ENCODE measurements at places on chromosomes 4 and X.

DNA sequence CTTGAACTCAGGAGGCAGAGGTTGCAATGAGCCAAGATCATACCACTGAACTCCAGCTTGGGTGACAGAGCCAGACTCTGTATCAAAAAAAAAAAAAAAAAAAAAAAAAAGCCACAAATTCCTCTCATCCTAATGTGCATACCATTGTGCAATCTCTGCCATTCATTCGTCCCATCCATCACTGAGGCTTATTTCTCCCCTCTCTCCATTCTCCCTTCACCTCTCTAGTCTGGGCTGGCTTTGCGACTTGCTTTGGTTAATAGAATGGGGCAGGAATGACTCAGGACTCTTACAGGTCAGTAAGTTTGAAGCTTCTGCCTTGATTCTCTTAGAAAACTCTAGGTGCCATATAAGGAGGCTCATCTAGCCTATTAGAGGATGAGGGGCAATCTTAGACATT, 60.3 kb upstream of the DDX3X start:
- peak; percentile 69 for DNase-seq

- DNase-seq, result no peak
Observed at GRCh38 chrX:42128020-42128419, 204.7 kb upstream of the CASK start.

DNA sequence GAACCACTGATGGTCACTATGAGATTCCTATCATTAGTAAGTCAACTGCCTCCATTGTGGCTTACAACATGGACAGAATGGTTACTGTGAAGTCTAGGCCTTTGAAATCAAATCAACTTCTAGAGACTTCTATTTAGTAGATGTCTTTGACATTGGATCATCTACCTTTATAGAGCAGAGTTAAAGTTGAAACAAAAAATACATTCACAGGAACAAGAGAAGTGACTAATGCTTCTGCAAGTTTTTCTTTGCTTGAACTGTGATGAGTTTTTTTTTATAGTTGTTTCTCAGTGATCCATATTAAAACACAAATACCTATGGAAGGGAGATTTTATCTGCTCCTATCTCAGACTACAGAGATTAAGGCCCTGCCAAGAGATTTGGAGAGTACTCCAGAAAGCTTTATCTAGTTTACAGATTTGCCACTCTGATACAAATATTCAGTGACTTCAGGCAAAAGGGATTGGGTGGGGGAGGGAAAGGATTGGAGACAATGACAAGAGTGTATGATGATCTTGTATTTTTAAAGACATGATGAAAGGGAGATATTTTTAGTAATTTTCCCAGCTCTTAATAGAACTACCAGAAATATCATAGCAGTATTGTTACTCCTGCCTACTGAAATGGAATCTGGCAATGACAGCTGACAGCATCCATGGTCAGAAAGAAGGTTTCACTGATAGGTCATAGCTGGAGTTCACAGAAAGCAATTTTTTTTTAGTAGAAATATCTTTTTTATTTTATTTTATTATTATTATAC, 16.0 kb upstream of the EPGN start:
- DNase-seq, result no peak

DNA sequence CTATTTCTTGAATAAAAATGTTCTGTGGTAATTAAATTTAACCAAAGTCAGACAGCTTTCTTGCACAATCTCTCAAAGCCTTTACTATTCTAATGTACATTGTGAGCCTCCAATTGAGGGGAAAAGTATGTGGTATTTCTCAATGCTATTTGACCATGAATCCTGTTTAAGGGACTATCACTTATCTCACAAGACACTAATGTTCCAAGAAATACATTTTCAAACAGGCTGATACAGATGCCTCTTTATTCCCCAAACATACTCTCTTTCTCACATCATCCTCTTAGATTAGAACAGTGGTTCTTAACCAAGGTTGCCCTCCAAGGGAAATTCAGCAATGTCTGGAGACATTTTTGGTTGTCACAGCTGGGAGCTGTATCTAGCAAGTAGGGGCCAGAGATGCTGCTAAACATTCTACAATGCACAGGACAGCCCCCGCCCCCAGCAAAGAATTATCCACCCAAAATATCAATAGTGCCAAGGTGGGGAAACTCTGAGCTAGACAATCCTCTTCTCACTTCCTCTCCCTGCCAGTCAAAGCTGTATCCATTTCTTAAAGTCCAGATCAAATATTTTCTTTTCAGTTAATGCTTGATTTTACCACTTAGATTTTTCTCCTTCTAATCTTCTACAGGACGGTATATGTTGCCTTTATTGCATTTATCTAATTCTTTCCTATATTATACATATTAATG, 129.2 kb upstream of the TRIM2 start:
- peak; percentile 27 for DNase-seq

DNA sequence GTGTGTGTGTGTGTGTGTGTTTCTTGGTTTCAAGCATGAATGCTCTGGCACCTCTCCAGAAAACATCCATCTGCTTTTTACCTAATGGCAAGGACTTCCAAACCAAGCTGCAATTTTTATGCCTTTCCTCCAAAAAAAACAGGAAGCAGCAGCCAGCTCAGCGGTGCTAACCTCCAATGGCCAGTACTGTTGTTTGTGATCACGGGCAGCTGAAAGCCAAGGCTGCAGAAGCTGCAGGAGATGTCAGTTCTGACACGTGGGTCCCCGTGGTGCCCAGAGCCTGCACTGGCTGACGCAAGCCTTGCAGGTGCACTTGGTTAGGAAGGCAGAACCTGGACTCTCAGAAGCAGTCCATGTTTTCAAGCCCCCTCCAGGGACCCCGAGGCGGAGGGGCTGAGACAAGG, 313.6 kb upstream of the DDX53 start:
- peak; percentile 63 for DNase-seq

- peak; percentile 66 for DNase-seq
Observed at GRCh38 chrX:74534569-74535038, 79.8 kb downstream of the RLIM start.

- peak; percentile 5 for DNase-seq
Observed at GRCh38 chr4:6325788-6326290, 56.2 kb downstream of the WFS1 start.

GRCh38 chr4:132710971-132711370, 438.1 kb upstream of the PCDH10 start:
- DNase-seq, result no peak
